ENCODE measurements at places on chromosomes 3 and 15.

- DNase-seq: no peak
Observed at GRCh38 chr3:70805061-70805889, 492.8 kb upstream of the MDFIC2 start.

- DNase-seq: no peak
Observed at GRCh38 chr3:195885036-195885891, 23.1 kb downstream of the TNK2 start.

GRCh38 chr3:58559586-58559985 is 17.6 kb downstream of the FAM107A start:
- DNase-seq: no peak

DNA sequence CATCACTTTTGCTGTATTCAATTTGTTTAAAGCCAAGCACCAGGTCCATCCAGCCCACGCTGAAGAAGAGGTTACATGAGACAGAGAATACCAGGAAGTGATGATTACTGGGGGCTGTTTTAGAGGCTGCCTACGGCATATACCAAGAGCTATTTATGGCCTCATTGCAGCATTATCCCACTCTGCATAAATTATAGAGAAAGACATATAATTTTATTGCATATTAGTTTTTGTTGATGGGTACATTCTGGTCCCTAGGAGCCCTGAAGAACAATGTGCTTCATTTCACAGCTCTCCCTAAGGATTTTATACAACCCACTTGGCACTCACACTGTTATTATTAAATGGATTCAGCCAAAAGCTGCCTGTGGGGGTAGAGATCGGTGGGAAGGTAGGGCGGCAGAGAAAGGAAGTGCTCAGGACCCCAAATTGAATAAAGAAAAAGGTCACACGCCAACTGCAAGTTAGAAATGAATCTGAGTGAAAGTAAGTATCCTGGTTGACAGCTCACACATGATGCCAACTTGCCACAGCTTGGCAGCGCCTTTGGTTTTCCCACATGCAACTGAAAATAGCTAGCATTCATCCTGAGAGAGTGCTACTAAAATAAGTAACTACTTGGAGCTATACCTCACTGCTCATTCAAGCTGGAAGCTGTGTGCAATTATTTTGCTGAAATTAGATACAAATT is 73.7 kb downstream of the CCNL1 start:
- no peak for DNase-seq

- no peak for DNase-seq
Observed at GRCh38 chr3:45976191-45977091, 19.2 kb downstream of the FYCO1 start.

GRCh38 chr3:64163755-64164148 is 61.5 kb downstream of the PRICKLE2 start:
- DNase-seq: no peak

DNA sequence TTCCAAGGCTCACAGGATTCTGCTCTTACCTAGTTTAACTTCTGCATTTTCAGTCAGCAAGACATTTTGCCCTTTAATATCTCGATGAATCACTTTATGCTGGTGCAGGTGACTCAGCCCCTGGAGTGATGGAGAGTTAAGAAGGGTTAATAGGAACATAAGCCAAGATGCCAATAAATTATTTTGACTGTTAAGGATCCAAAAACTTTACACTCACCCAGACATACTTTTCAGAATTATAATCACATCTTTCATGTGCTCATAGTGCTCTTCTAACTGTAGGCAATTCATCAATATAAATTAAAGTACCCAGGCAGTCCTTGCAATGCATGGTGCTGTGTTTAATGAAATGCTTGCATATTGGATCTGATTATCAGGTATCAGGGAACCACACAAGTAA is 164.1 kb upstream of the SLC2A2 start:
- DNase-seq: no peak
